ELF-1 (cell line): ENCODE measurements at places on chromosomes 7 and 10.

GRCh38 chr10:99979066-99979685, 30.6 kb downstream of the DNMBP start:
- no peak for DNase-seq

DNA sequence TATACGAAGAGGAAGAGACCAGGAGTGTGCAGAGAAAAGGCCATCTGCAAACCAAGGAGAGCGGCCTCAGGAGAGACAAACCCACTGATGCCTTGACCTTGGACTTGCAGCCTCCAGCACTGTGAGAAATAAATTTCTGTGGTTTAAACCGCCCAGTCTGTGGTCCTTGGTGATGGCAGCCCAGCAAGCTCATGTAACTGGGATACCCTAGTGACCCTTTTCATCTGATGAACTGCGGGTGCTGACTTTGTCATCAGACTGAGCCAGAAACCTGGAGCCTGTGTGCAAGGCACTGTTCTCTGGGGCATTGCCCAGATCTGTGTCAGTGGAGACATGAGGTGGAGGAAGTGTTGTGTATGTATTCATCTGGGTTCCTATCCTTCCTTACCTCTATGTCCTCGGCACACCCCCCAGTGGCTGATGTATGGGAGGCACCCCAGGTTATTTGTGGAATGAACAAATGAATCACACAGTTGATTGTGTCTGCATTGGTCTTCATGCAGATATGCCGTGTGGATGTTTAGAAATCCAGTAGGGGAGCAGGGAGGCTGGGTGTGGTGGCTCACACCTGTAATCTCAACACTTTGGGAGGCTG, 64.5 kb upstream of the BTBD16 start:
- DNase-seq = no peak

DNA sequence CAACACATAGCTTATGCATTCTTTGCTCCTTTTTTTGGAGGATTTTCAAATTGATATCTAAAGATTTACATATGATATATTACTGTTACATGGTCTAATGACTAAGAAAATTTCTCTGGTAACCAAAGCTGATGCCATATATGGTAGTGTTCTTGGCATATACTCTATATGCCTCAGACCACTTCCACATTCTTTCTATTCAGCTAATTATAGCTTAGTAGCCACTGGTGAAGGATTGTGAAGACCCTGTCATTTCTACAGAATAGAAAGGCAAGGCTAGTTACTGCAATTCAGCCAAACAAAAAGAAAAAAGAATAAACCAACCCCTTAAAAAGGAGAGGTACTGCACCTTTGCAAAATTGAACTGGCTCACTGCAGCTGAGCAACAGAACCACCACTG, 3.7 kb downstream of the PURB start:
- no peak for DNase-seq

- DNase-seq = no peak
These were observed 261.3 kb downstream of the SORCS1 start for GRCh38 chr10:106903180-106903579.

- DNase-seq = peak; percentile 74
These were observed 143.8 kb upstream of the TMEM106B start for GRCh38 chr7:12067156-12067831.

- no peak for DNase-seq
These were observed 9.0 kb upstream of the RSBN1L start for GRCh38 chr7:77687100-77687746.

GRCh38 chr10:58140691-58141347, 126.9 kb downstream of the IPMK start:
- no peak for DNase-seq

DNA sequence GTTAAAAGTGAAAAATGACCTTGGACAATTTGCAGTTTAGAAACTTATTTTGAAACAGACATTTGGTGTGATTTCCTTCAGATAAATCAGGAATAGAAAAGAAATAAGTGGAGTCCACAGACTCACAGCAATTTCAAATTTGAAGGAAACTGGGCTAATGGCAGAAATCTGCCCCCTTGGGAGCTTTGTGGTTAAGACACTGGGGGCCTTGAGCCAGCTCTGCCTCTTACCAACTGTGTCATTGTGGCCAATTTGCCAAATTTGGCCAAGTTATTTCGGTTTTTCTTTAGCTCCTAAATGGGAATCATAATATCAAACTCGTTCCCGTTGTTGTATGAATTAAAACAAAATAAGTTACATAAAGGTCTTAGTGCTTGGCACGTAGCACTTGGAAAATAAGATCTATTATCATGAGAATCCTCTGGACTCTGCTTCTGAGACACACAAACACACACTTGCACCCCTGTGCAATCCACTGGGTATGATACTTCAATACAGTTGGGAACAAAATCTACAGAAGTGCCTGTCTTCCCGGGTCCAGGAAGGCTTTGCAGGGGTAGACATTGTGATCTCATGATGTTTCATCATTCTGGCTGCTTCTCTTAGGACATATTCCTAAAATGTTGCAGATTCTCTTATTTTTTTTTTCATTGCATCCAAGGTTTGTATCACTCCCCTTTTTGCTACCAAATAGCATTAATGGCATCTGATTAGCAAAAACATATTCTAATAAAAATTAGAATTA, 4.9 kb downstream of the ARMC3 start:
- no peak for DNase-seq

DNA sequence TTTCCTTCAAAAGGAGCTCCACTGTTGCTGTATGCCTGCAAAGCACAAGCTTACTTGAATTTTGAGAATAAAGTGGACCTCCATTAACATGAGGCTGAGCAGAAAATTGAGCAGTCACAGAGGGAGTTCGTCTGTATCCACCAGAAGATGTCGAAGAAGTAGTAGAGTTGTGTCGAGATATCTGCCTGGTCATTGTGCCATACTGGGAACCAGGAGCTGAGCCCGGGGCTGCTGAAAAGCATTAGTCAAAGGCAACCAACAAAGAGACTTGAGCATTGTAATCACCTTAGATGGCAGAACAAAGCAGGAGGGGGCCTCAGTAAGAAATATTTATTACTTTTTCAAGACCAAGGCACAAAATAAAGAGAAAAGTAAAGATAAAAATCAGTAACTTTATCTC, 61.5 kb downstream of the PDSS1 start:
- DNase-seq = peak; percentile 58

- no peak for DNase-seq
These were observed 95.1 kb downstream of the DKK1 start for GRCh38 chr10:52409195-52409594.
